ENCODE measurements at places on chromosomes 6 and 20.

- DNase-seq, result no peak
These were observed 40.6 kb upstream of the SLCO4A1 start for GRCh38 chr20:62601714-62602113.

- no peak for DNase-seq
These were observed 559 bp downstream of the APMAP start for GRCh38 chr20:24991897-24992486.

DNA sequence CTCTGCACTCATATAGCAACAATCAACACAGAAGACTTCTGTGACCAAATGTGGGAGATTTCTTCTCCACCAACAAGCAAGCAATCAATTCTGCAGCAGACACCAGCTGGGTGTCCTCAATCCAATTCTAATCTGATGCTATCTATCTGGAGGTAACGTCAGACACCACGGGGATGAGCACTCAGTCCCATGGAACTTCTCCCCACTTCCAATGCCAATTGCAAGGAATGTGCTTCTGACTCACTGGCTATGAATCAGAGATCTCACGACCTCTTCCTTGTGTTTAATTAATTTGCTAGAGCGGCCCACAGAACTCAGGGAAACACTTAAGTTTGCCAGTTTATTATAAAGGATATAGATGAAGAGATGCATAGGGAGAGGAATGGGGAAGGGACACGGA, 103.5 kb upstream of the SIRPG start:
- DNase-seq, result no peak

GRCh38 chr6:10411131-10411970, 3.5 kb downstream of the TFAP2A start:
- no peak for DNase-seq

GRCh38 chr6:87334683-87335082, 5.6 kb upstream of the GJB7 start:
- no peak for DNase-seq

DNA sequence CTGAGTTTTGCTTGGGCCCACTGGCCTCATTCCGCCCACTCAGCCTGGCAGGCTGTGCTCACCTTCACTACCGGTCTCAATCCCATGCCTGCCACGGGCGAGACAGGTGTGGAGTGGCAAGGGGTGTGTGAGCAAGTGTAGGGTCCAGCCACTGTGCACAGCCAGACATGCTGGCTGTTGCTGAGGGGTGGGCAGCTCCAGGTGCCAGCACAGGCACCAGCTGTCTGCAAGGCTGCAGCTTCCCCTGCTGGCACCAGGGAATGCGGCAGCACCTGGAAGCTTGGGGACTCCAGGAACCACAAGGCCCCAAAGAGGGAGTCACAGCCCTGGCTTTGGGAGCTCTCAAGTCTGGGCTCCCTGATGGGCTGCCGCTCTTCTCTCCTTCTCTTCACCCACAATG, 372.7 kb downstream of the CBLN4 start:
- no peak for DNase-seq

- DNase-seq, result no peak
These were observed 121.8 kb upstream of the FOXO3 start for GRCh38 chr6:108438918-108439317.

- no peak for DNase-seq
These were observed 6.7 kb upstream of the PDSS2 start for GRCh38 chr6:107466062-107466461.

GRCh38 chr20:59014680-59015389, 4.4 kb upstream of the TUBB1 start:
- no peak for DNase-seq

- DNase-seq, result no peak
These were observed 8.2 kb upstream of the RAE1 start for GRCh38 chr20:57342829-57343228.

DNA sequence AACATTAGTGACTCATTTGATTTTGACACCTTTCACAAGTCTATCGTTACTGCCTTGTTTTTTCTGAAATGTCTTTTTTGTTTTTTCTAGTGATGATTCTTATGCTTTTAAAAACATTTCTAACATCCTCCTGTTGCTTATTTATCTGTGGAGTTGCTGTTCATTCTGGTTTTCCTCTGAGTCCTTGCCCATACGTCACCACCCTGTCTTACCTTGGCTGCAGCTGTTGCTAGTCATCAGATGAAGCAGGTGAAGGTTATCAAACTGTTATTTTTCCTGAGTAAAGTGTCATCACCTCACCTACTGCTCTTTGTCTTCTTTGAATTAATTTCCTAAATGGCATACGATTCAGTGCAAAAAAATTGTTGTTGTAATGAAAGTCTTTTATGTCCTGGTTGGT, 376.6 kb downstream of the GRIK2 start:
- DNase-seq, result no peak

DNA sequence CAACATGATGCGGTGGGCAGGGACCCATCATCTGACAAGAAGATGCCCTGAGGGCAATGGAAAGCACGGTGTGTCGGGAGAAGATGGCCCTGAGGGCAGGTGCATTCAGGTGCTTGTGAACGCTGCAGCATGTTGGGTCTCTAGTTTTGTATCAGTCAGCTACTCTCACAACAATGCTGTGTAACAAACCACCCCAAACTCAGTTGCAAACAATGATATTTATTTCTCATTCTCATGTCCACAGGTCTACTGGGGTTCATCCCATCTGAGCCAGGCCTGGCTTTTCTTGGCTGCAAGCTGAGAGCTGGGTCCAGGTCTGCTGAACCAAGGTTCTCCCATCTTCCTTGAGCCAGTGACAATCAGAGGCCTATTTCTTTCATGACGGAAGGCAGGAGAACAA, 461.6 kb downstream of the PREX1 start:
- no peak for DNase-seq

DNA sequence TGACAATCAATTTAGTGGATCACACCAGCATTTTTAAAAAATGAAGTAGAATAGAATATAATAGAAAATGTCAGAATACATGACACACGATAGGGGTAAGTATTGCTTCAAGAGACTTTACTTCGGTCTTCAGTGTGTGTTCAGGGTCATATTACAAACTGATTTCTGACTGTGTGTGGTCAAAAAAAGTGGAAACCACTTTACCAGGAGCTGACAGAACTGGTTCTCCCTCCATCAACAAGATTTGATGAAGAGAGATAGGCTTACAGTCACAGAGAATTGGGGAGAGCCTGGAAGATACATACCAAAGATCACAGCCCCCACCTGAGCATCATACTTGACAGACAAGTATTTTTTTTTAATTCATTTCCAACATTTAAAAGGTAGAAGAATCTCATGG, 21.7 kb downstream of the ARMC2 start:
- no peak for DNase-seq

GRCh38 chr6:47138046-47138445, 95.9 kb upstream of the ADGRF1 start:
- no peak for DNase-seq

- DNase-seq, result no peak
These were observed 987.7 kb downstream of the GRIK2 start for GRCh38 chr6:102381203-102381602.

- DNase-seq, result no peak
These were observed 312.7 kb downstream of the LAMA2 start for GRCh38 chr6:129195643-129196042.

GRCh38 chr20:46715292-46715756, 5.9 kb downstream of the SLC2A10 start:
- no peak for DNase-seq

DNA sequence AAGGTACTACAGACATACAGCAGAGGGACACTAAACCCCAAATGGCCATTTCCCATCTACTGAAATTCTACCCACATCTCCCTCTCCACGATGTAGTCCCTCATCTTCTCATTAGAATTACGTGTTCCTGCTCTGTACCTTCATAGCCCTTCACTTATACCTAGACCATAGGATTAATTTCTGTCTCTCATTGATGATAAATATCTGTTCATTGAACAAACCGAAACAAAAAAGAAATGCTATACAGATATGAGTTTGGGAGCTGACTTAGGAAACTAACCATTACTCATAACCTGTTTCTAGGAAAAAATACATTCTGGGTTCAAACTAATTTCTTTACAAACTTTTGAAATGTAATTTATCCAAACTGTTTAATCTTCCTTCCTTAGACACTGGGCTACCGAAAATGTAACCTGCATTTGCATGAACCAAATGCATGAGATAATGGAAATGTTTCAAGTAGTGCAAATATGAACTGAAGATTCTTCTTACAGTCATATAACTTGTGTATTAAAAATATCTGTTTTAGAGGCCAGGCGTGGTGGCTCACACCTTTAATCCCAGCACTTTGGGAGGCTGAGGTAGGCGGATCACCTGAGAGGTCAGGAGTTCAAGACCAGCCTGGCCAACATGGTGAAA, 85.3 kb downstream of the GJA10 start:
- DNase-seq, result no peak

- DNase-seq, result no peak
These were observed 488.3 kb downstream of the CDH26 start for GRCh38 chr20:60446267-60447111.

DNA sequence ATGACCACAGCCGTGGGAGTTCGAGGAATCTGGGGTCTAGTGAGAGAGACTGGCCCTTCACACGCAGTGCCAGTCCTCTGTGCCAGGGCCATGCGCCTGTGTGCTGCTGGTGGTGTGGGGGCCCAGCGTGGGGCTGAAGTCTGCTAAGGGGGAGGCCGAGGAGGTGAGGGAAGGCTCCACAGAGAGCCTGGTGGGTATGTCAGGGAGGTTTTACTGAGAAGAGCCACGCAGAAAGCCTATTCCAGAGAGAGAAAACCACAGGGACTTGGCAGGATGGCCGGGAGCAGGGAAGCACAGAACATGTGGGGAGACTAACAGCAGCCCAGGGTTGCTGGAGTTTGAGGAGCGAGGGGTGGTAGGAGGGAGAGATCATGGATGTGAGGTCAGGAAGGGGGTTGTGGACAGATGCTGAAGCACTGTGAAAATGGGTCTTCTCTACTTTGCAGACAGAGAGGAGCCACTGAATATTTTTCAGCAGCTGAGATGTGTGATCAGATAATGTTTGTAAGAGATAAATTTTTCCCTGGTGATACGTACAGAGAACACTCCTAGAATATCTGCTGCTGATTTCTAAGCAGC, 35.3 kb downstream of the DUSP22 start:
- no peak for DNase-seq

DNA sequence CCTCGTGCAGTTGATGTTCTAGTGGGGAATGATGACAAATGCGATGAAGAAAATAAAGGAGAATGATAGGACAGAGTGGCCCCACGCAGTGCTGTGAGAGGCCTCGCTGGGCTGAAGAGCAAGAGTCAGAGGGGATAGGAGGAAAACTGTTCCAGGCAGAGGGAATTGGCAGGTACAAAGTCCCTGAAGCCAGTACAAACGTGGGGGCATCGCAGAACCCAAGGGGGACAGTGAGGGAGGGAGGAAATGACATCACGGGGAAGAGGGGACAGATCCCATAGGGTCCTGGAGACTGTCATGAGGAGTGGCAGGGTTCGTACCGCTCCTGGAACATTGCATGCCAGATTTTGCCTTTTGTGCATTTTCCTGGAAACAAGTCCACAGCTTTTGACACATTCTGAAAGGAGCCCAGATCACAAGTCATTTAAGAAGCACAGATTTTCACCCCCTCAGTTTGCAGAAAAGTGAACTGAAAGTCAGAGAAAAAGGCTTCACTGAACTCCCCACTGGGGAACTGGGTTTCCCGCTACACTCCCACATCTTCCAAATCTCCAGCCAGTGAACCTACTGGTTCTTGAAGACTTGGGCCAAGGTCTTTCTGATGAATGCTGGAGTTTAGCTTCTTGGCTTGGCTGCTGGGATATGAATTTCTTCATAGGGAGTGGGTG, 77.0 kb downstream of the SULF2 start:
- no peak for DNase-seq

DNA sequence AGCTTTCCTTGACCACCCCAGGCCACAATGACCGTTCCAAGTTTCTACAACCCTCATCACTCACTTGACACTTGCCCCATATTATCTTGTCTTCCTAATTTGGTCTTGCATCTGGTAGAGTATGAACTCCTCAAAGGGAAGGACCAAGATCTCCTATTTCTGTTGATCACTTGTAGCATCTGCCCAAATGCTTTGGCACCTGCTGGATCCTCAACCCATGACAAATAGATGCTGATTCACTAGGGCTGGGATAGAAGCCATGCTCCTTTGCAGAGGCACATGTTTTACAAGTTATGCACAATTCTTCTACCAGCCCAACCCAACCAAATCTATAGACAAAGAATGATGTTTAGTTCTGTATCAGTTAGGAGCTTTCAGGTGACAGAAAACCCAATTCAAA, 110.7 kb downstream of the UNC5CL start:
- DNase-seq, result no peak

- no peak for DNase-seq
These were observed 55.6 kb upstream of the MPC1 start for GRCh38 chr6:166438211-166438861.

DNA sequence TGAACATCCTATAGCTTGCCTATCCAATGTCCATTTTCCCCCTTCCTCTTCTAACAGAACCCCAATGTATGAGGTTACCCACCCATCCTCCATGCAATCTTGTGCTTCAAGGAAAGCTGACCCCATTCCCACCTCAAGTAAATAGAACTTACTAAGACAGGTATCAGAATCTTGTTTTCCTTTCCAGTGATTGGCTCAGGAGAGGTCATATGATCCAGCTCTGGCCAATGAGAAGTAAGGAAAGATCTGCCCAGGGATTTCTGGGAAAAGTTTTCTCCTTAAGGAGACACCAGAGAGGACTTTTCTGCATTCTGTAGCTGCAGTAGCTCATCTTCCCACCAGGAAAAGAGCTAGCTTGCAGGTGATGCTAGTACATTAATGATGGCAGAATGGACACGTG, 341.8 kb upstream of the ZFP64 start:
- no peak for DNase-seq

GRCh38 chr20:21663465-21663864, 42.0 kb upstream of the PAX1 start:
- no peak for DNase-seq

- DNase-seq, result no peak
These were observed 191.2 kb upstream of the SOX4 start for GRCh38 chr6:21402368-21402767.

GRCh38 chr20:52231230-52231746, 39.7 kb upstream of the ZFP64 start:
- DNase-seq, result no peak

- DNase-seq, result peak; percentile 65
These were observed 44.9 kb downstream of the OR2B2 start for GRCh38 chr6:27867051-27867944.

- no peak for DNase-seq
These were observed 19.2 kb downstream of the BLTP3A start for GRCh38 chr6:34810936-34811632.

- DNase-seq, result no peak
These were observed 163.6 kb downstream of the BTBD9 start for GRCh38 chr6:38476141-38476540.

GRCh38 chr20:64068386-64069208, 5.6 kb downstream of the TCEA2 start:
- DNase-seq, result no peak

GRCh38 chr20:37266940-37267666, 5.5 kb upstream of the GHRH start:
- no peak for DNase-seq
